Fibroblast of villous mesenchyme (primary cell): ENCODE measurements at places on chromosomes 6 and 20. TPM values are rescaled to one million over a fixed set of nuclear protein-coding genes. Genes with fewer than 3 reads are reported as not detected.

DNA sequence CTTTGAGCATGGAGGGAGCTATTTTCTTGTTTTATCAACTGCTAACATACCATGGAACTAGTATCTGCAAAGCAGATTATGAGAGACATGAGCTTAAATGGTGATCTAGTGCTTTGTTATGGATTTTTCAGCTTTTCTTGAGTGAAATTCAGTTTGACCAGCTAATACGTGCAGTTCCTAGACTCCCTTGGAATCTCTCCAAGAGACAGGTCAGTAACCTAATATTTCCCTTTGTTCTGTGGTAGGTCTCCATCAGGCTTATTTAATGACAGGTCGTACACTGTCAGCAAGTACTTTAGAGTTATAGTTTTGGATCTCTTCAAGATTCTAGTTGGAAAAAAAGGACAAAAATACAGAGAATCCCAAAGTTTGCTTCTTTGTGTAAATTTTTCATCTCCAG is 43.9 kb downstream of the HDAC2 start:
- DNase-seq: no peak

- DNase-seq: no peak
These were observed 22.7 kb downstream of the SLC12A5 start for GRCh38 chr20:46051556-46052308.

DNA sequence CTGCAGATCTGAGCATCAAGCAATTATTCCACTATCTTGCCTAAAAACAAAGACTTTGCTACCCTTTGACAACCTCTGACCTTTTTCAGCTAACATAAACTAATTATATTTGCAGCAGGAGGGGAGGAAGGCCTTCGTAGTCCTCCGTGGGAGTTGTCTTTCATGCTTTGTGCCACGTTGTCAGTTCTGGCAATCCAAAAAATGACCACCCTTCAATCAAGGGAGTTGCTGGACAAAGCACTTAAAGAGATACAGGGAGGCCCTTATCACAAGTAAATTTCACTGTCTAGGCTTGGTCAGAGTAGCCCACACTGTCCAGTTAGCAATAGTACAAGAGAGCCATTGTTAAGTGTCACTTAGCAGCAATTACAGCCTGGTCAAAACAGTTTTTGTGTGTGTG is 578.9 kb downstream of the HAO1 start:
- DNase-seq: no peak

DNA sequence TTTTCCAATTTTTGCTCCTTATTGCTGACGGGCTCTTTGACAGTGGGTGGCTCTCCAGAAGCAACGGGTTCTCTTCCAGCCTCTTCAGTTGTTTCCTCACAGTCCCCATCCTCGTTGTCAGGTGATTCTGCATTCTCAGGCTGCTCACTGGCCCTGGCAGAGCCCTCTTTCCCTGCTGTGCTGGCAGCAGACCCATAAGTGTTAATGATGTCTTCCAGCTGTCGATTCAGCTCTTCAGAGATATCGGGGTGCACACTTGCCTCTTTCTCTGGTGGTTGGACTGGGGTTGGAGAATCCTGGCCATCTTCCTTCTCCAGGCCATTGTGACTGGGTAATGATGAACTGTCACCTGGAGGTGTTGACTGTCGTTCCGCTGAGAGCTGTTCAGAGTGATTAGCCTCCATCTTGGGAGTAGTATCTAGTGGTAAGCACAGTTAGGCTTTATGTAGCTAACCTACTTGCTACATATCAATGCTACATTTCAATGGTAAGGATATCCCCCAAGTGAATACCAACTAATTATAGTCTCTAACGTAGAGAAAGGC is 3.2 kb downstream of the TXLNB start:
- DNase-seq: no peak

DNA sequence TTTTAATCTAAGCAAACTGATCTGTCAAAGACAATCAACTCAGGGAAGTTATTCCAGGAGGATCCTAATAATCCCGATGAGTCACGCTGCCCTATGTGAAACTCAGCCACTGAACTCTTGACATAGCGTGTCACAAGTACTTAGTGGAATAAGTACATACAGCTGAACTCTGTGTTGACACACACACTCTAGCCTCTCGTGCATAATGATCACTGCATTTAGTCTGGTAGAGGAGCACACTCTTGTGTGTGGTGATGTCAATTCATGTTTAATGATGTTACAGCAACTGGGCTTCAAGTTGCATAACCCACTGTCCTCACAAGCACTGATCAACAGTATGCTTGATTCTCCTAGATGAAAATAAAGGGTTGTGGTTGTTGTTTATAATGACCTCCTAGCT is 148.3 kb downstream of the HACE1 start:
- peak; percentile 98 for DNase-seq

The LRRC1 gene
- total RNA-seq: 17.7 and 18.6 TPM in 2 replicates
